ENCODE measurements at places on chromosomes 11 and 22.

DNA sequence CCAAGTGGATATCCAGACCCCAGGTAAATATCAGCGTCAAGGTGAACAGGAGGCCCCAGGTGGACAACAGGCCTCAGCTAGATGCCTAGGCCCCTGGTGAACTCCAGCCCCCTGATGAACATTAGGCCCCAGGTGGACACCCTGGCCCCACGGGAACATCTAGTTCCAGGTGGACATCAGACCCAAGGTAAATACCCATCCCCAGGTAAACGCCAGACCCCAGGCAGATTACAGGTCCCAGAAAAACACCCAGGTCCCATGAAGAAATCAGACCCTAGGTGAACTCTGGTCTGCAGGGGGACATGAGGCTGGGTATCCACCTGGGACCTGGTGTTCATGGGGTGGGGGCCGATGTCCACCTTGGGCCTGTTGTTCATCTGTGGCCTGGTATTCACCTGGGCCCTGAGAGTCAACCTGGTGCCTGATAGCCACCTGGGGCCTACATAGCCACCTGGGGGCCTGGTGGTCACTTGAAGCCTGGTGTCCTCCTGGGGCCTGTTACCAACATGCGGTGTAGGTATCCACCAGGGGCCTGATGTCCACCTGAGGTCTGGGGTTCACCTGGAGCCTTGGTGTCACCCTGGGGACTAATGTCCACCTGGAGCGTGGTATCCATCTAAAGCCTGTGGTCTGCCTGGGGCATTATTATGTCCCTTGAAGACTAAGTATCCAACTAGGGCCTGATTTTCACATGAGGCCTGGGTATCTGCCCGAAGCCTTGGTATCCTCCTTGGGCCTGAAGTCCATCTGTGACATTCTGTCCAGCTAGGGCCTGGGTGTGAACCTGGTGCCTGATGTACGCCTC, 56.8 kb upstream of the SEPTIN5 start:
- no peak for DNase-seq

- DNase-seq, result no peak
Measured at GRCh38 chr11:120222916-120223315, 12.1 kb downstream of the OAF start.

DNA sequence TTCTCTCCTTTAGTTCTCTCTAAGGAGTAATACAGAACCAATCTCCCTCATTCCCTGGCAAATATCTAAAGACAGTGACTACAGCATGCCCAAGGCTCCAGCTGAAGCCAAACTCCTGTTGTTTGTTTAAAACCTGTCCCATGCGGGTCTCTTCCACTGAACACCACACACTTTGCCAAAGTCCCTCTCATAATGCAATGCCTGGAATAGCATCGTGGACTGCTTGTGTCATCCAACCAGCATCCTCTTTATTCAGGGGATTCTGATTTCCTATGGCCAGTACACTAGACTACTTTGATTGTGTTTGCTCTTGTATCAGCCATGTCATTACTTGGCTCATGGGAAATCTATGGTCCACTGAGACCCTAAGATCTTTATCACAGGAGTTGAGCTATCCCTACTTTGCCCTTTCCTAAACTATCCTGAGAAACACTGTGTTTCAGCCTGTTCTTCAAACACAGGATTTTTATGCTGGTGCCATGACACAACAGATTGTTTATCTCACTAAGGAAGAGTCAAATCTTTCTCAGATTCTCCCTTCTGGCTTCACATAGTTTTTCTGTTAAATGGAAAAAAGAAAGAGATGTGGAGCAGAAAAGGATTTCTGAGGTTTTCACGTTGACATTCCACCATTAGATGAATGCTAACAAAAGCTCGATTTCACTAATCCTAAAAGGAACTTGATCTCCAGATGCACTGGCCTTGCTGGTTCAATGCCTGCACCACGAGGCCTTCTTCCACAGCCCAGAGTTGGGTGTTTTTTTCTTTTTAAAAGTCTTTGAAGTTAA, 15.9 kb upstream of the IRAG1 start:
- no peak for DNase-seq

DNA sequence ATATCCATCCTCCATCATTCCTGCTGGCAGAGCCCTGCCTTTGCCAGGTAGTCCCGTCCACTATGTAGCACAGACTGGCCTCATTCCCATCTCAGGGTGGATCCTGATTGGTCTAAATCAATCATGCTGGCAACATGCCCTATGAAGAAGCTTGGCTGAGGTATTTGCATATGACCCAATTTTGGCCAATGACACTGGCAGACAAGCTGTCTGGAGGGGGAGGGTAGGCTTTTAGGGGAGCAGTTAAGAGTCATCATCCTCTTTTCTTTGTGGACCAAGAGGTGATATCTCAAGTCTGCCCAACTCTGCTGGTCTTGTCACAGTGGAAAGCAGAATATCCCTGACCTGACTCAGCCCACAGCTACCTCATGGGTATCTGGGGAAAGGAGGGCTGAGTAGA, 5.1 kb downstream of the CCDC89 start:
- DNase-seq, result no peak

DNA sequence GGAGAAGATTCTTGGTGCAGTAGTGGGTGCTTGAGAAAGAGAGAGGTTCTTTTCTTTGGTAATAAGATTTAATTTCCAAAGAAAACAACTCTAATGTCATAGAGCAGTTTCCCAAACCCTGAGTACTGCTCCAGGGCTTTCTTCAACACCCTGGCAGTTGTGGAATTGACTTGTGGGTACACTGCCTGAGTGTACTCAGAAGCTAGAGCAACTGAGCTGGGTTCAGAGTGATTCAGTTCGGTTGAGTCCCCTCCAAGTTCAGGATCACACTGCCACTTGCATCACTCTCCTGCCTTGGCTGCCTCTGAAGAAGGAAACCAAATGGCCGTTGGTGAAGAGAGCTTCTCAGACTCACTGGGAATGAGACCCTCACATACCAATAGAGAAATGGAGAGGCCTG, 5.3 kb downstream of the DMC1 start:
- no peak for DNase-seq

- no peak for DNase-seq
Measured at GRCh38 chr11:69138265-69138664, 17.5 kb upstream of the SMIM38 start.

DNA sequence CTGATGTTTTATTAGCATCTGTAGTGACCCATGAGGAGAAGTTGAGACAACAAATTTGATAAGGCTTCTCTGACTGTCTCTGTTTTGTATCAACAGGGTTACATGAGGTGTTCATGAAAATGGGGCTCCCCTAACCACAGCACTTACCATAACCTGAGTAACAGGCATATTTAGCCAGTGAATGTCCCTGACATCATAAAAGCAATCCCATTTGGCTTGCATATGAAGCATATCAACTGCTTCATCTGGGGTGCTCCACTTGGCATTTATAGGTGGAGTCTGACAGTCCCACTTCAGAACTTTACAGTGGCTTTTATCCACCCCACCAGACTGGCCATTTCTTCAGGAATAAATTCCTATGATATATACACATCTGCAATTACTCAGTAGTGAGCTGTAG, 257.6 kb downstream of the LUZP2 start:
- DNase-seq, result no peak

DNA sequence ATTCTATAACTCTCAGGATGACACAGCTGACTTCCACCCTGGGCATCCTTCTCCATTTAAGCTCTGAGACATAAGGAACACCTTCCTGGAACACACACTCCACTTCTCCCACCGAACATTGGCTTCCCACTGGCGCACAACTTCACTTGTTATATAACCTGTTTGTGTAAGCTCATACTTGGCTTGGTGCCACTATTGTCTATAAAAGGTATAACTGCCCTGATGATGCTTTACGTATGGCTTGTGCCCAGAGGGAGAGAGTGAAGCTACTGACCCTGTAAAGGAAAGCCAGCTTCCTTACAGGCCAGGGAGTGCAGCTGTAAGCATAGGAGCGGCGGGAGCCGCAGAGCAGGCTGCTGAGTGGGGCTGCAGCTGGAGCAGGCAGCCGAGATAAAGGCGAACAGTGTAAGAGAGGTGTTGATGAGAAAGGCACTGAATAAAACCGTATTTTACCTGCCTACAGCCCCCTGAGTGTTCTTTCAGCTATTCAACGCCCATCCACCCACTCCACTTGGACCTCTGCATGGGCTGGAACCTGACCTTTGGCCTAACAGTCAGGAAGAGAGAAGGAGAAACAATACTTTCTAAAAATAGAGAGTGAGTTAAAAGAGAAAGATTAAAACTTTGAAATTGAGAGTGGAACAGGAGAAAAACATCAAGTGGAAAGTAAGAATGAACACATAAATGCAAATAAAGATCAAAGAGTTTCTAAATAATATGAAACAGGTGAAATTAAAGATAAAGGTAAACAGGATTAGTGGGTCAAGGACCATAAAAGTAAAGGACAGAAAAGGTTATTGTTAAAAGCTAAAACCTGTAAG, 252.1 kb upstream of the ARHGAP42 start:
- peak; percentile 16 for DNase-seq

- no peak for DNase-seq
Measured at GRCh38 chr11:76336597-76336996, 44.3 kb downstream of the THAP12 start.

DNA sequence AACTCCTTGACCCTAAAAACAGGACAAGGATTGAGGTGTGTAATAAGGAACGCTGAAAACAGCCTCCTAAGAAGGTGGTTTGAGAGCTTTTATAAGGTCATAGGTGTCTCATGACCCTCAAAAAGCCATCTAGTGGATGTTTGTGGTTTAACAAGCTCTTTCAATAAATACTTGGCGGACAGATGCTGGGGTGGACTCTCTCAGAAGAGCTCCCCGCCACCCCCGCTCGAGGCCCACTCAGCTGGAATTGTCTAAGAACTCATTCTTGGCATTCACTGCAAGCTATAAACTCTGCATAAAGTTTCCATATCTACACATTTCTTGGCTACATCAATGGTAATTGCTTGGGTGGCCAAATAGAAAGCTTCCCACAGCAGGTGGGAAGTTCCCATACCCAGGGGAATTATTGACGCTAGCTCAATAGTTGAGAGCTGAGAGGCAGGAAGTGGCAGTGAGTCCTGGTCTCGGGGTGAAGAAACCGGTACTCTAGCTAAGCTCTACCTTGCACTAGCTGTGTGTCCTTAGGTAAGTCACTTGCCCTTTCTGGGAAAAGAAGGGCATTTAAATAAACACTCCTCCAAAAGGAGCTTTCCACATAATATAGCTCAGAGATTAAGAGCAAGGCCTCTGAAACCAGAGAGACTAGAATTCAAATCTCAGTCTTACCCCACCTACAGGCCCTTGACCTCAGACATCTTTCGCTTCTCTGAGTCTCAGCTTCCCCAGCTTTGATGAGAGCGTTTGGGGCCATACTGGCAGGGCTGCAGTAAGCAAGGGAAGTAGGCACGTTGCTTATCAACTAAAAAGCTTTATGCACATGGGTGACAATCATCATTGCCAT, 6.4 kb downstream of the MS4A15 start:
- DNase-seq, result no peak

GRCh38 chr11:38784164-38784563, 2186.1 kb upstream of the RAG2 start:
- no peak for DNase-seq

Data from D341Med (cell line).